ENCODE measurements at places on chromosomes 3 and 15.

DNA sequence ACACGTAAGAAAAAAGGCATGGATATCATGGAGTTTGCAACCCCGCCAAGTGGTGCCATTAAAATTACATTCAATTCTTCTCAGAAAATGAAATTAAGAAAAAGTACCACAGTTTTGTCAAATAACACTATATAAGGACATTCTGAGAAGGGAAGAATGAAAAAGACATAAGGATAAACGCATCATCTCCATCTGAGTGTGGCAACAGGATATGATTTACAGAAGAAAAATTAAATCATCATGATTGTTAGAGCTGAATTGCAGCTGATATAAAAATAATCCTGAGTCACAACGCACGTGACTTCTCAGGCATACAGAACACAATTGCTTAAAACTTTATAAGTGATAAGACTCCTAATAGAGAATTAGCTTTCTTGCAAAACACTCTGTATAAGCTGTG, 133.8 kb downstream of the GREM1 start:
- DNase-seq, result no peak

DNA sequence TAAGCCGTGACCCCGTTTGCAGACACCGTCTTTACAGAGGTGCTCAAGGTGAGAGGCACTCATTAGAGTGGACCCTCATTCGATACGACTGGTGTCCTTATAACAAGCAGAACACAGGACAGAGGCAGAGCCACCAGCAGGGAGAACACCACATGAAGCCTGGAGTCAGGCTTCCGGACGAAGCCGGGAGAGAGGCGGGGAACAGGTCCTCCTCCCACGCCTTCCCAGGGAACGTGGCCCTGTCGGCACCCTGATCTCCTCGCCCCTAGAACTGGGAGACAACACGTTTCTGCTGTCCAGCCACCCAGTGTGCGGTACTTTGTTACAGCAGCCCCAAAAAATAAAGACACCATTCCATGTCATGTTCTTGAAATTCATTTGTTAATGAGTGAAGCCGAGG, 33.6 kb downstream of the ZDHHC19 start:
- no peak for DNase-seq

GRCh38 chr3:110799271-110799670, 272.3 kb upstream of the NECTIN3 start:
- no peak for DNase-seq

GRCh38 chr3:168431491-168431890, 335.8 kb upstream of the GOLIM4 start:
- DNase-seq, result no peak

- no peak for DNase-seq
Measured at GRCh38 chr3:41627477-41628087, 334.3 kb downstream of the ULK4 start.

DNA sequence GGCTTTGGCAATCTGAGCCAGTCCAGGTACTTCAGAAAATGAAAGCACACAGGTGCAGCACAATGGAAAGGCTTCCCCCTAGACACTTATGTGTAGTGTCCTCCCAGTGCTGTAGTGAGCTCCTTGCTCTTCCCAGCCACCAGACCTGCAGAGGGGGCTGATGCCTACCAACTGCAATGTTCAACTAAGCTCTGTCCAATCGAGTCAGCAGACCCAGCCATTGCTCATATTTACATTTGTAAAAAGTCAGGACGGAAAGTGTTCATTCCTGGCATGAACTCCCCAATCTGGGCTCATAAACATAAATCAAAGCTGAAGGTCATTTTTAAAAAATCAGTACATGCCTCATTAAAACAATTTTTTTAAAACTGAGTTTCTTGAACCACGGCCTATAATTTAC, 73.0 kb downstream of the FOXP1 start:
- DNase-seq, result peak; percentile 52

GRCh38 chr3:171687581-171687980, 122.7 kb downstream of the PLD1 start:
- no peak for DNase-seq

GRCh38 chr3:76307556-76307955, 522.2 kb upstream of the ZNF717 start:
- DNase-seq, result no peak

GRCh38 chr3:110293660-110294059, 778.0 kb upstream of the NECTIN3 start:
- no peak for DNase-seq

- DNase-seq, result no peak
Measured at GRCh38 chr3:54087581-54088410, 34.6 kb upstream of the CACNA2D3 start.

- peak; percentile 8 for DNase-seq
Measured at GRCh38 chr3:174821477-174821876, 37.7 kb upstream of the NAALADL2 start.

GRCh38 chr15:41954036-41954435, 18.3 kb downstream of the EHD4 start:
- DNase-seq, result no peak

DNA sequence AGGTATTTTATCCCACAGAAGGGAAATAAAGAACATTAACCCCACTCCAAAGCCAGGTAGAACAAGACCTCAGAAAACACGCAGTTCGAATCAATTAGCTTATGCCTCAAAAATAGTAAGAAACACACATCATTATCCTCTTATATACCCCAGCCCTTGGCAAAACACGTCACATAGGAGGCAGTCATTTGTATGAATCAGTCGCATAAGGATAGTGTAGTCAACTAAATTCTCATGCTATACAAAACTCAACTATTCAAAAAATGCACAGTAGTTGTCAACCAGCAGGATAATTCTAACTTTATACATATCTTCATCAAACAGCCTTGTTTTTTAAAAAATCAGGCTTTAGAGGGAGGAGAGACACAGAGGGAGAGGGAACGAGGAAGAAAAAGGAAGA, 298.4 kb downstream of the FOXP1 start:
- no peak for DNase-seq

DNA sequence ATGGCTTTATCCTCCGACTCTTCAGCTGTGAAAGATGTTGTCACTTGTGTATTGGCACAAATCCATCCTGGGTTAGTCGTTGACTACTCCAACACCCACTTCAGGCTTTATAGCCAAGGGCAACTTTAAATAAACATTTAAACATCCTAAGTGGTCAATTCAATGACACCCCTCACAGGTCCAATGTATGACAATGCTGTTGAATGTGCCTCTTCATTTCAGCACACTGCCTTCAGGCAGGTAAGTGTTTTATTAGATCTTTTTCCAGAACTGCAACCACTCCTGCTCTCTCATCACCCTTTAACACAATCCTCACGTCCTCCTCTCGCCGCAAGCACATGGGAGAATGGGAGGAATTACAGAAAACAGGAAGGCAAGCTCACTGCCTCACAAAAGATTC, 30.3 kb downstream of the IL12A start:
- no peak for DNase-seq

- no peak for DNase-seq
Measured at GRCh38 chr3:50623840-50624474, 7.0 kb downstream of the MAPKAPK3 start.

GRCh38 chr3:127001486-127002194, 18.7 kb downstream of the PLXNA1 start:
- no peak for DNase-seq

- no peak for DNase-seq
Measured at GRCh38 chr3:105629718-105630117, 239.1 kb downstream of the CBLB start.

GRCh38 chr3:197372047-197372661, 73.7 kb upstream of the DLG1 start:
- DNase-seq, result peak; percentile 1

GRCh38 chr3:131819381-131820055, 215.3 kb downstream of the CPNE4 start:
- no peak for DNase-seq

DNA sequence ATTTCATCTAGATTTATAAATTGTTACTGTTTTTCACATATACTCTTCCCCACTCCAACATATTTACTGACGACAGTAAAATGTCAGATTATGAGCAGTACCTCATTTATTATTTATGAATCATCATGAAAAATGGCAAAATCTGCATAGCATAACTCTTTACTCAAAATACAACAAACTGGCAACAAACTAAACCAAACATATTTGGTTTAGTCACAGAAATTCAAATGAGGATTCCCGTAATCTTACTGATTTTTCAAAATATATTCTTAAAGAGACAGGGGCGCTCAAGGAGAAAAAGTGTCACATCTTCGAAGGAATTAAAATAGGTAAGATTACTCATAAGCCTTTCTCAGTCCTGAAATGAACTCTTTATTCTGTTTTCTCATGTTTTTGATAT, 3.0 kb upstream of the GPR87 start:
- no peak for DNase-seq

- no peak for DNase-seq
Measured at GRCh38 chr3:71300951-71301393, 282.6 kb downstream of the FOXP1 start.

GRCh38 chr15:90697175-90697574, 20.0 kb upstream of the BLM start:
- DNase-seq, result no peak

GRCh38 chr3:41572092-41572491, 372.8 kb downstream of the CTNNB1 start:
- DNase-seq, result no peak

DNA sequence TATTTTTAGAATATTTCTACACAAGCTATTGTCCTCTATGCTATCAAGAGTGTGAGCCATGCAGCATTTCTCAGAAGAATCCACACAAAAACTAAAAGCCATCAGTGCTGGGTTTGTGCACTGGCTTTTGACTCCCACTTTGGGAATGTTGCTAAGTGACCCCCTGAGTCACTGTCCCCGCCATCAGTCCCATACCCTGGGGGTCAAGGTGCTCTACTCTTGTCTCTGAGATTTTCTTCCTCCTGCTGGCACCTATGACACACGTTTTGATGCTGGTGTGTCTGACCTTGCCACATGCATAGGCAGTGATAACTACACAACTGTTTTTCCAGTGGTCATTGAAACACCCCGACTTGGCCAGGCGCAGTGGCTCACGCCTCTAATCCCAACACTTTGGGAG, 19.8 kb downstream of the CMTM7 start:
- DNase-seq, result no peak

GRCh38 chr15:66505430-66505811, 295 bp downstream of the ZWILCH start:
- peak; percentile 61 for DNase-seq

All from HEK293T (cell line).